ENCODE measurements at places on chromosomes 5 and 9.

DNA sequence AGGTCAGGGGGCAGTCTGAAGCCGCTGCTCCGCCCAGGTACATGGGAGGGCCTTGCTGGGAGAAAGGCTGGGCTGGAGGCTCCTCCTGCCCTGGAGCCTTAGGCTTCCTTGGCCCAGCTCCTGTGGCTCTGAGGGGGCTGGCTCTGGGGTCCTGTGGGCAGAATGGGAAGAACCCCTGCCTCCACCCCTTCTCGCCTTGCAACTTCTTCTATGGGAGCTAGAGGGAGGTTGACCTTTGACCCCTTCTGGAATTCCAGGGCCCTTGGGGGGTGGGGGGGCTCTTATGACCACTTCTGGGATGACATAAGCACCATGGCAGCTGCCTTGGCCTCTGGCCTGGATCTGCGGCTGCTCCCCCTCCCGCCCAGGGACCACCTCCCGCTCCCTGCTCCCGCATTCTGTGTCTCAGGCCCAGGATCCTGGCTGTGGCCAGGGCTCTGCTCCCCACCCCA is 32.2 kb downstream of the IER5L start:
- DNase-seq = no peak

DNA sequence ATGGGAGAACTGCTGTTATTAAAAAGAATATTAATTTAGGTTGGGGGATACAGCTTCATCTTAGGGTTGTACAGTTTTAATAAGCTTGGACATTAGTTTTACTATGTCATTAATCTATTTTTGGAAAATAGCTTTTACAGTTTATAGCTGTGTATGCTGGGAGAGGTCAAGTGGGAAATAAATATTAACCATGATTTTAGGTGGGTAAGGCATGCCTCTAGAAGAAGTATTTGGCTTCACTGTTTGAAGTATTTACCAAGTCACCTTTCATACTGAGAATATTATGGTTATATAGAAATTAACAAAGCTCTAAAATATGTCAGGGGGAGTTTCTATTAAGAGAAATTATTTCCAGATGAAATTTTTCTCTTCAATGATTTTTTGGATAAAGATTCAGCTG is 5.2 kb downstream of the C5orf22 start:
- DNase-seq = no peak

DNA sequence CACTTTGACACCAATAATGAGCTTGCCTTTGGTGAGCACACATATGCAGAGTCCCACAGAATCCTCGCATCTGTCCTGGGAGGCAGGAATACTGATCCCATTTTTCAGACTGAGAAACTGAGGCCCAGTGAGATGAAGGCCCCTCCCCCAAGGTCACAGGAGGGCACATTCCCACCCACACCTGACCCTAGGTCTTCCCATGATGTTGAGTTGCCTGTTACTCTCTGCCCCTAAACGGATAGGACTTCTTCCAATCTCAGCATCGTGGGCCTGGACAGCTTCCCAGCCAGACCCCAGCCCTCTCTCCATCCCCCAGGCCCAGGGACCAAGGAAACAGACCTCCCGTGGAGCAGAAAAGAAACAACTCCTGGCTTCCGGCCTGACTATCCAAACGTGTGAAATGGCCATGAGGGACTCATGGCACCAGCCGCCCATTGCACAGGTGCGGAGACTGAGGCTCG is 877 bp downstream of the SH3GLB2 start:
- DNase-seq = no peak

DNA sequence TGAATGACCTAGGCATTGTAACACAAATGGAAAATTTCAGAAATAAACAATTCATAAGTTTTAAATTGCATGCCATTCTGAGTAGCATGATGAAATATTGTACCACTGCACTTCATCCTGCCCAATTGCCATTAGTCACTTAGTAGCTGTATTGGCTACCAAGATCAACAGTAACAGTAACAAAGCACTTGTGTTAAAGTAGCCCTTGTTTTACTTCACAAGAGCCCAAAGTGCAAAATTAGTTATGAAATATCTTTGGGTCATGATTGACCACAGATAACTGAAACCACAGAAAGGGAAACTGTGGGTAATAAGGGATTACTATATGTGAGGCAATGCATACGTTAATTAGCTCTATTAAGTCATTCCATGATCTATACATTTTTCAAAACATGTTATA is 33.3 kb upstream of the RORB start:
- DNase-seq = no peak

GRCh38 chr5:42800748-42801330 is 10.9 kb downstream of the SELENOP start:
- DNase-seq = no peak

DNA sequence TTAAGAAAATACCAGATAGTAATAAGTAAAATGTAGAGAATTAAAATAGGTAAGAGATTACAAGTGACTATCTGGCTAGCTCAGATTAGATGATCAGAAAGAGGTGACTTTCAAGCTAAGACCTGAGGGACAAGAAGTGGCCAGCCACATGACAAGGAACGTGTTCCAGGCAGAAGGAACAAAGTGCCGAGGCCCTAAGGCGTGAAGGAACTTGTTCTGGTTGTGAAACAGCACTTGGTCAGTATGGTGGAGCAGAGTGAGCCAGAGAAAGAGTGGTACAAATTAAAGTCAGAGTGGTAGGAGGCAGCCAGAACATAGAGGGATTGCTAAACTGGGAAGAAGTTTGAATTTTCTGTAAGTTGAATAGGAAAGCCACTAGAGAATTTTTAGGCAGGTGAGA is 73.6 kb downstream of the ADRB2 start:
- DNase-seq = no peak

- no peak for DNase-seq
Observed at GRCh38 chr9:112173489-112174221, 1.4 kb downstream of the SUSD1 start.

GRCh38 chr5:73812457-73812856 is 186.5 kb downstream of the ARHGEF28 start:
- DNase-seq = no peak

- DNase-seq = peak; percentile 62
Observed at GRCh38 chr9:21357479-21358460, 7.1 kb upstream of the IFNA6 start.
